Inflammatory macrophage (primary cell): ENCODE measurements at places on chromosomes 16 and 17.

GRCh38 chr16:56912746-56913708, 18.9 kb upstream of the HERPUD1 start:
- no peak for DNase-seq

GRCh38 chr16:78866521-78866920, 734.0 kb downstream of the MAF start:
- DNase-seq, result no peak

- peak; percentile 36 for DNase-seq
Observed at GRCh38 chr17:67289181-67289876, 44.3 kb upstream of the HELZ start.

GRCh38 chr17:47879028-47879585, 16.9 kb upstream of the SP2 start:
- peak; percentile 48 for DNase-seq

- no peak for DNase-seq
Observed at GRCh38 chr17:31116167-31116566, 21.4 kb downstream of the NF1 start.

GRCh38 chr16:53614346-53614745, 89.3 kb downstream of the RPGRIP1L start:
- DNase-seq, result no peak

GRCh38 chr17:59007995-59008394, 98.7 kb downstream of the TRIM37 start:
- DNase-seq, result no peak

GRCh38 chr17:21688293-21688949, 3.9 kb upstream of the KCNJ18 start:
- DNase-seq, result no peak

- DNase-seq, result no peak
Observed at GRCh38 chr17:15406081-15406480, 61.3 kb downstream of the CDRT4 start.

GRCh38 chr17:58059141-58059540, 24.1 kb upstream of the DYNLL2 start:
- no peak for DNase-seq

- no peak for DNase-seq
Observed at GRCh38 chr17:73974536-73974935, 228.9 kb upstream of the RPL38 start.

- DNase-seq, result no peak
Observed at GRCh38 chr17:79231766-79232287, 157.2 kb downstream of the ENGASE start.

DNA sequence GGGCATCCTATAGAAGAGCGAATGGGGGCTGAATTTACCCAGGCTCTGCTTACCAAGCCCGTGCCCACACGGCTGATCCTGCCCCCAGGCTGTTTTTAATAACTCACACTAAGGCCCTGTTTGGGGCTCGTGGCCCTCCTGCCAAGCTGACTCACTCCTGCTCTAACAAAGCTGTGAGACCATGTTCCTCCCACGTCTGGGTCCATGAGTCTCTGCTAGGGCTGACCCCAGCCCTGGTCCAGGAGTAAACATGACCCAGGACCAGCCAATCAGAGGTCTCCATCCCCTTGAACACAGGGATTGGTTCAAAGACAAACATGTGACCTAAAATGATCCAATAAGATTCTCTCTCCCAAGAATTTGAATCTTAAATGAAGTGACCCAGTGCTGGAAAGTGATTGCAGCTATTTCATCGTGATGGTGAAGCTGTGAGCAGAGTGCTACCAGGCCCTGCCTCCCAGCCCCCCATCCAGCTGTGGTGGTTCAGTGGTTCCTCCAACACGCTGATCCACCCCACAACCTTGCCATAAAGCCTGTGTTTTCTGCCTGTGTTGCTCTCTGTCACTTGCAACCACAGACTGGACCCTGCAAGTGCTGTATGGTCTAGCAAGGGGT, 57.2 kb downstream of the C16orf82 start:
- DNase-seq, result no peak

- peak; percentile 79 for DNase-seq
Observed at GRCh38 chr16:12546918-12547607, 256.6 kb downstream of the CPPED1 start.

GRCh38 chr16:27330542-27330941, 16.8 kb downstream of the IL4R start:
- peak; percentile 69 for DNase-seq

DNA sequence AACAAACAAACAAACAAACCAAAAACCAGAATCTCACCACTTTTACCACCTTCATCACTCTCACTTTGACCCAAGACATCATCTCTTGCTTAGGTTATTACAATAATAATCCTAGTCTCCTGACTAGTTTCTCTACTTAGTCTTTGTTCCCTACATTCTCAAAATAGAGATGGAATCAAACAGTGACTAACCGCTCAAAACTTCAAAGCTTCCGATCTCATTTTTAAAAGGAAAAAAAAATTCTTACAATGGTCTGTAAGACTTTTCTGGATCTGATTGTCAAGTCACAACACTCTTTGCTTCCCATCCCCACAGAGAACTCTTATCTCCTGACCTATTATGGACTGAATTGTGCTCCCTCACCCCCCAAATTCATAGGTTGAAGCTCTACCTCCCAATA, 60.9 kb downstream of the SPAG9 start:
- DNase-seq, result no peak

- DNase-seq, result peak; percentile 37
Observed at GRCh38 chr17:82300707-82301270, 16.6 kb downstream of the CD7 start.

- no peak for DNase-seq
Observed at GRCh38 chr17:71976011-71976649, 144.7 kb upstream of the SOX9 start.

DNA sequence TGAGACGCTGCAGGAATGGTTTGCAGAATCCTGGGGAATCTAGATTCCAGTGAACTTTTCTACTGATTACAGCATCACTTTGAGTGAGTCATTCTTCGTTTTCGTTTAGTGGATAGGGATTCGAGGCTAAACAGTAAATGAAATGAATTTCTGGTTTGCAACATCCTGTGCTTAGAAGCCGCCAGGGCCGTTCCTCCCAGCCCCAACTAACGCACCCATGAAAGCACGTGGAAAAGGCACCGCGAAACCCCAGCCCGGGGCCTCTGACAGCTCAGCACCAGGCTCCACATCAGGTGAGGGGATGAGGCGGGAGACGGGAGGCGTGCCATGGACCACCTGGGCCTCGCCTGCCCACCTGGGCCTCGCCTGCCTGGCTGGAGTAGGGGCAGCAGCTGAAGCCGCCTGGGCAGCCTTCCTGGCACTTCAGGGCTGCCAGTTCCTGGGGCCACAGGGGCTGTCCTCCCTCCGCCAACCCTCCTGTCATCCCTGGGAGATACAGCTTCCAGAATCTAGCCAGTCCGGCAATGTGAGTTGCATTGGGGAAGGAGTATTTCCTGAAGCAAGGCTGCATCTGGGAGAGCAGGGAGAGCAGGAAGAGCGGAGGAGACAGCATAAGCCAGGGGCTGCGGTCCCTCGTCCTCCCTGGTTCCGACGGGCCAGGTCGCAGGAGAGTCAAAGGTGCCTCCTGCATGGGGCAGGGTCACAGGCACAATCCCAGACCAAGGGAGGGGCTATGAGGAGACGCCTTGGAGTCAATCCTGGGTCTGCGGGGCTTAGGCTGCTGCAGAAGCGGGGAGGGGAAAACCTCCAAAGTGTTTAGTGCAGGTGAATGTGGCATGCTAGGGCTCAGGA, 78.4 kb downstream of the RPH3AL start:
- DNase-seq, result no peak

- DNase-seq, result no peak
Observed at GRCh38 chr17:34567691-34568465, 11.5 kb upstream of the TMEM132E start.

GRCh38 chr17:34098699-34099098, 156.4 kb upstream of the CCL2 start:
- peak; percentile 4 for DNase-seq

GRCh38 chr17:80145076-80146075, 1.6 kb downstream of the EIF4A3 start:
- no peak for DNase-seq

- no peak for DNase-seq
Observed at GRCh38 chr17:43517615-43518386, 28.3 kb downstream of the ETV4 start.

GRCh38 chr16:59470556-59470955, 736.4 kb upstream of the GOT2 start:
- DNase-seq, result no peak

- DNase-seq, result no peak
Observed at GRCh38 chr16:66265048-66265415, 101.5 kb upstream of the CDH5 start.

DNA sequence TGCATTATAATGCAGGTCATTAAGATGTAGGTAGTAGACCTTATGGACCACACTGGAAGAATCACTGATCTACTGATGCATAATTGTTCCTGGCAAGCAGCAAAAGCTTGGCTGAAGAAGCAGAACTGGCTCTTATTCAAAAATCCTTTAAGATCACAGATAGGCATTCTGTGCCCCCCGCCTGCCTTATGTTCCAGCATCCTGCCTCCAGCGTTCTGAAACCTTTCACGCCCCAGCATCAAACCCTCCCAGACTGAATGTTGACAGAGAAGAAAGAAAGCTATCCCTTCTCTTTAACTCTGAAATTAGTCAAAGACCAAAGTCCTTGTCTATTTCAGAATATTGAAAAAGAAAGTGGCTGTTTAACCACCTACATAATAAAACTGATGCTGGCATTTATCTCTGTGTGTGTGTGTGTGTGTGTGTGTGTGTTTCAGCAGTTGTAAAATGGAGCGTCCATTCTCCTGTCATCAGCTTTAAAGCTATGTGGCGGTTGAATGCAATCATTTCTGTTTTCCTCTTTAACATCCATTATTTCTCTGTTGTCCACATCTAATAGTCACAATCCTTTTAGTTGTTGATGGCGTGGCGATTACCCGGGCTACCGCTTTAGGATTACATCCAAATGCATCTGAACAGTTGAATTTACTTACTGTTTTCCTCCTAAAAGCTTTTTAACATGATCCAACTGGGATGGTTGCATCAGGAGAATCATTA, 350.4 kb downstream of the HS3ST4 start:
- DNase-seq, result no peak
